ENCODE measurements at places on chromosomes 12 and 14.

DNA sequence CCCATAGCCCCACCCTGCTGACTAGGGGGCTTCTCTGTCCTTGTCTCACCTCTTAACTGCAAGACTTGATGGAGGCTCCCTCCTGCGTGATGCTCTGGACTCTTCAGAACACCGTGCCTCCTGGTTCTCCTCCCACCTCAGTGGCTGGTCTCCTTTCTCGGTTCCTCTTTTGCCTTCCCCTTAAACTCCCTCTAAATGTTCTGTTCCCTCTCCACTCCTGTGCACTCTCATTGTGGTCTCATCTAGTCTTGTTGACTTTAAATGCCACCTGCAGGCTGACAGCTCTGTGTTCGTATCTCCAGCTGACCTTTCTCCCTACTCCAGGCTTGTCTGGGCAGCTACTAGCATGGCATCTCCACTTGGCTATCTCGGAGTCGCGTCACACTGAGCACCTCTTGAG lies 28.3 kb downstream of the DYNC1H1 start:
- peak; percentile 19 for DNase-seq

DNA sequence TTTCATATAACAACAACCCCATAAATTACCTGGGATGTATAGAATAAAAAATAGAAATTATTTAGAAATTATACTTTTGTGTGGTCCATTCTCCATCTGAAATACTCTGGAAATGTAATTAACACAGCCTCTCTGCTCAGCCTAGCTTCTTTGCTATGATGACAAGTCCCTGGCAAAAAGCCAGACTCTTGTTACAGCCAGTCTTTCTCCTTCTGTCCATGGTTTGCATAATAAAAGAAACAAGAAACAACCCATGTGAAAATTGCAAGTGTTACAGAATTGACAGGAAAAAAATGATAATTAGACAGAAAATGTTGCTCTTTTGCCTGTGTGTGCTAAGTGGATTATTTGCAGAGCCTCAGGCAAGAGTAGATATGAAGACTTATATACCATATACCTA lies 61.3 kb downstream of the C12orf50 start:
- no peak for DNase-seq

DNA sequence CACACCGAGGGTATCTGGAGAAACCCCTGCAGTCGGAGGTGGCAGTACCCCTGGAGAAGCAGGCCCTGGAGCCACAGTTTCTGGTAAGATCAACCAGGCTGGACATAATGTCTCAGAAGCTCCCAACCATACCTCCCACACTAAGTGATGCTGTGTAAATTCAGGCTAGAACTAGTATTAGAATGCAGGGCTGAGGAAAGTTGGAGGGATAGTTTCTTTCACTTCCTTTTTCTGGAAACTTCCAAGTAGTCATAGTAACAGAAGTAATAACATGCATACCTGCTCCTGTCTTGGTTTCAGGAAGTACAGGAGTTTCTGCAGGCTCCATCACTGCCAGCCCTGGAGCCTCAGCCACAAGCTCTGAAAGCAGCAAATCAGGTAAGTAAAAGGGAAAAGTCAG lies 228.1 kb upstream of the CNTN1 start:
- DNase-seq: no peak

GRCh38 chr12:119783787-119784186 lies 93.3 kb downstream of the CIT start:
- DNase-seq: no peak

DNA sequence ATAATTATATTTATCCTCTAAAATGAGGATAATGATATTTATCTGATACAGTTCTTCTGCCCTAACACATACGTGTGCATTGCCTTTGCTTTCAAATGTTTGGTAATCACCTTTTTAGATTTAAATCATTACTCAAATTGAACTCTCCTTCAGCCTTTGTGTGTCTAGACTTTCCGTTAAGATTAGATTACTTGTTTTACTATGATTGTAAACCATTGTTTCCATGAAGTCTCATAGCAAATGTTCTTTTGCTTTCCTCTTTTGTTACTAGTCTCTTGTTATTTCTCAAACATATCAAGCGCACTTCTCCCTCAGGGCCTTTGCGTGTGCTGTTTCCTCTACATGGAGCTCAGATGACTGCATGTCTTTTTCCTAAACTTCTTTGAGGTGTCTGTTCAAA lies 63.7 kb downstream of the ETV6 start:
- no peak for DNase-seq

DNA sequence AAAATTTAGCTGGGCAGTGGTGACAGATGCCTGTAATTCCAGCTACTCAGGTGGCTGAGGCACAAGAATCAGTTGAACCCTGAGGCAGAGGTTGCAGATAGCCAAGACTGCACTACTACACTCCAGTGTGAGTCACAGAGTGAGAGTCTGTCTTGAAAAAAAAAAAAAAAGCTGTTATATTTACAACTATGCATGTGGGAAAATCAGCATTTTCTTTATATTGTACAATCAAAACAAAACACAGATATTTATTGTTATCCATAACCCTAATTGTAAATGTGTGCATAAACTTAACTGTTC lies 12.5 kb downstream of the C1R start:
- DNase-seq: no peak

DNA sequence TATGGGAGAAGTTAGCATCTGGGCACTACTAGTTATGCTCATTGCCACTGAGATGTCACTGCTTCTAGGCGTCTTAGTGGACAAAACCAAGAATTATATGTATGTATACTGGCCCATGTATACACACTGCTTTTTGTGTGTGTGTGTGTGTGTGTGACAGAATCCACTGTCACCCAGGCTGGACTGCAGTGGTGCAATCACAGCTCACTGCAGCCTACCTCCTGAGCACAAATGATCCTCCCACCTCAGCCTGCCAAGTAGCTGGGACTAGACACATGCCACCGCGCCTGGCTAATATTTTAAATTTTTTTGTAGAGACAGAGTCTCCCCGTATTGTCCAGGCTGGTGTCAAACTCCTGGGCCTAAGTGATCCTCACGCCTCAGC lies 25.2 kb downstream of the LIMA1 start:
- DNase-seq: no peak

DNA sequence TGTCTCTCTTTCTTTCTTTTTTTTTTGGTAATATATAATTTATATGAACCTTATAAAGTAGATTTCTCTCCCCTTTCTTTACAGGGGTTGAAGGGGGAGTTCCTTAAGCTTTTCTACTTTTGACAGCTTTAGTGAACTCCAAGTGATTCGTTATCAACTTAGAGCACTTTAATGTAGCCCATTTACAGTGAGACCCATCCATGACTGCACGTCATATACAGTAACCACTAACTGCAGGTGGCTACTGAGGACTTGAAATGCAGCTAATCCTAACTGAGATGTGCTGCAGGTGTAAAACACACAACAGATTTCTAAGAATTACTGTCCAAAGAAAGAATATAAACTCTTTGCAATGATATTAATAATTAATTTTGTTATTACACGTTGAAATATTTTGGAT lies 582 bp downstream of the LRRIQ1 start:
- no peak for DNase-seq

DNA sequence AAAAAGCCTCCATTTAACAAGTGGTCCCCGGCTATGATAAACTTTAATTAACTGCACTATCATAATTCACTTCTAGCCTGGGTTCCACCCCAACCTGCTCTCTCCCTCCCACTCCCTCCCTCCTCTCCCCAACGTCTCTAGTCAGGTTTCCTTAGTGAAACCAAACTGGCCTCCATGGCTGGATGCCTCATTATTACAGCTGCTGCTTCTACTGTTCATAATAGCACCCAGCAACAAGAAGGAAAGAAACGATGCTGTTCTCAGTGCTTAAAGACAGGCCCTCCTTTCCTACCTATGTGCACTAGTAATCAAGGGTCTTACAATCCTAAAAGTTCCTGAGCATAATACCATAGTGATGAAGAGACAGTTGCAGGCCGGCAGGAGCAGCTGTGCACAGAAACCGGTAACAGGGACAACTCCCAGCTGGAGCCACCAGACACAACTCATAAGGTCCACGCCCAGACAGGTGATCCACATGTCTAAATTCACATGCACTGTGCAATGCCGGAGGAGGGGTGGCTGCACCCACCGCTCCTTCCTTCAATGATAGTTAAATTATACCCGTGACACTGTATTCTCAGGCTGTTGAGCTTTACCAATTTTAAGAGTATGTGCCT lies 6.2 kb downstream of the IRF2BPL start:
- peak; percentile 12 for DNase-seq

- DNase-seq: no peak
Measured at GRCh38 chr12:91133871-91134270, 22.6 kb upstream of the LUM start.

GRCh38 chr14:26841920-26842741 lies 244.3 kb upstream of the NOVA1 start:
- DNase-seq: no peak

DNA sequence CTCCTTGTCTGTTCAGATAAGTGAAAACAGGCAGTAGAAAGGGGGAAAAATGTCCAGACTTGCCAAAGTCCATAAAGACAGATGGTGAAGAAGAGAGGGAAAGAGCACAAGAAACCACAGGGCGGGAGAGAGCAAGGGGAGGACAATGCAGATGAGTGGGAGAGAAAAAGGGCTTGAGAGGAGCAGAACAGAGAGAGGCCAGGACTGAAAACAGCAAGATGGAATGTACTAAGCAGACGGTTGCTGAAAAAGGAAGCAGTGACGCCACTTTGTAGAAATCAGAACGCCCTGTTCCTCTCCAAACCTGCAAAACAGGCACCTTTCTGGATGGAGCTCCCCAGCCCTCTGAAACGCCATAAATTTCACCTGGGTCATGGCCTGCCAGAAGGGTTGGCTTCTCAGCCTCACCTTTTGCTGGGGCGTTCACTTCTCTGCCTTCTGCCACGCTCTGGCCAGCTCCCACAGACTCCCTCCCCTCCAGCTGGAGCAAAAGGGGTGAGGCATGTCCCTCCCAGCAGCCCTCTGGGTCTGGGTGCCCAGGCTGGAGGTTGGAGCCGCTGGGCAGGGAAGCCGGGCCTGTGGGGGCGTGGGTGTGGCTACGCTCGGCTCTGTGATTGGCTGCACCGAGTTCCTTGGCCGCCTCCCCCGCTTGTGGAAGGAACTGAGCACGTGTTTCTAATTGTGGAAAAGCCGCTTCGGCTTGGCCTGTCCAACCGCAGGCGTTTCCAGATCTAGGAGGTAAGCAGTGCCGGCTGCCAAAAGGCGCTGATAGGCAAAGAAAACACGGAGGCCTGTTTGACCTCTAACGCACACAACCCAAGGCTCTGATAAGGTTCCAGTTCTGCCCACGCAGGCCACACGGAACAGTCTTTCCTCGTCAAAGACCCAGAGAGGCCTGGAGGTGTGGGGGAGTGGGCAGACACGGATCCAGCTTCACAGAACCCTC lies 29.3 kb downstream of the SLC7A8 start:
- DNase-seq: no peak

- no peak for DNase-seq
Measured at GRCh38 chr12:13288501-13288900, 92.0 kb downstream of the EMP1 start.

GRCh38 chr12:24441458-24441857 lies 492.0 kb upstream of the SOX5 start:
- DNase-seq: no peak

GRCh38 chr14:63891148-63891975 lies 38.6 kb downstream of the SYNE2 start:
- DNase-seq: no peak

DNA sequence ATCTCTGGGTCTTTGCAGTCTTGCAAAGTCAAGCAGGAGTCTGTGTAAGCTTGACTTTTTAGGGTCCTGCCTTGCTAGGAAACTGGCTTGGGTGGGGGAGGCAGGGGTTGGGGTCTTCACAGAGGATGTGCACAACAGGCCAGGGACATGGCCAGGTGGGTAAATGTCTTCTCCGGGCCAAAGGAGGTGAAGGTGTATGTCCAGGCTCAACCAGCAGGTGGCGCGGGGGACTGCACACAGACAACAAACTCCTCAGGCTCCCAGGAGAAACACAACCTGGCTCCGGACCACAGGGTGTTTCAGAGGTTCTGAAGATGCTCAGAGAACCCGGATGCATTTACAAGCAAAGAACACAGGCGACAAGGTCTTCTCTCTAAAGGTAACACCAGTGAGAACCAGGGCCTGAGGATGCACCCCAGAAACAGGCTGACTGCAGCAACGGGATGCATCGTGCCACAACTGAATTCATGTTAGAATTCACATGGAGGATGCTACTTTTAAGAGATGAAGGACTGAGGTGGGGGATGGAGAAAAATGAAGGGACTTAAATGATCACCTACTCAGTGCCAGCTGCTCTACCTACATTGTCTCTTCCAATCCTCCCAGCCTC lies 56.0 kb downstream of the PLEKHG3 start:
- DNase-seq: peak; percentile 22

DNA sequence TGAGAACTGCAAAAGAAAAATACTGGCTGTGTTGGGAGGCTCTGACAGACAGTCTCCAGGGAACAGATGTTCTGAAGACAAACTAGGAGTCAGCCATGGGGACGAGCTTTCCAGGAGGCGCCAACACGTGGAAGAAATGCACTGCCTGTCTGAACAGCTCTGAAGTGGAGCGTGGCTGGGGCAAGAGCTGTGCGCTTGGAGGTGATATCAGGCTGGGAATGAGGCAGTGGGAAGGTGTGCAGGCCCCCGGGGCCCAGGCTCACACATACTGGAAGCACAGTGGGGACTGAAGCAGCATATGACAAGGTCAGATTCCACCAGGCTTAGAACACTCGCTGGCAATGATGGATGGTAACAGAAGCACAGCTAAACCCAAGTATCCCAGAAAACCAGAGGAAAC lies 17.5 kb downstream of the APPL2 start:
- no peak for DNase-seq

- DNase-seq: no peak
Measured at GRCh38 chr12:113917393-113917792, 48.7 kb downstream of the RBM19 start.

- DNase-seq: no peak
Measured at GRCh38 chr14:73231981-73232851, 5.1 kb upstream of the PAPLN start.

DNA sequence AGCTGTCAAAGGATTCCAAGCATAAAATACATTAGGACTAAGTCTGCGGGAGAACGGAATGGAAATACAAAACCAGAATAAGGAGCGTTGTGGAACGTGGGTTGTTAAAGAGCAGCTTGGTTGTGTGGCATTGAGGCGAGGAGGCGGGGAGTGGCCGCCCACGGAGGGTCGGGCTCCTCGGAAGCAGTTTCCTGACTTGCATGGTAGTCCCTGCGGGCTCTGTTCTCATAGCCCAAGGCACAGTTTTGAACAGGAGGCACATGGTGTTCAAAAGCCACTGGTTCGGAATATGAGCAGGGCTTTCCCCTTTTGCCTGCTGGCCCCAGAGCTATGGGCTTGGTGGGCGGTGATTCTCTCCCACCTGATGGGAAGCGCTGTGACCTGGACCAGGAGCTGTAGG lies 12.2 kb downstream of the DDX51 start:
- no peak for DNase-seq

GRCh38 chr14:75259510-75259855 lies 19.1 kb upstream of the FOS start:
- DNase-seq: no peak

GRCh38 chr14:76826122-76826521 lies at the start of gene LRRC74A:
TSS of gene LRRC74A (plus strand) at chr14:76826408. CDS start at chr14:76826698, 290 bp downstream.
- DNase-seq: no peak

GRCh38 chr14:54200726-54201125 lies 196.1 kb upstream of the CDKN3 start:
- DNase-seq: no peak

GRCh38 chr14:68285421-68286179 lies 466.0 kb downstream of the RAD51B start:
- peak; percentile 10 for DNase-seq

- DNase-seq: no peak
Measured at GRCh38 chr14:36950812-36951211, 221.6 kb downstream of the SLC25A21 start.
